Upper lobe of right lung (tissue), 1 donor: ENCODE measurements at places on chromosomes 7 and 10. TPM values are rescaled to one million over a fixed set of nuclear protein-coding genes. Genes with fewer than 3 reads are reported as not detected.

NUTM2E gene
- total RNA-seq = not detected

UBTD1 gene
- total RNA-seq = 37.5 TPM

ADIRF gene
- total RNA-seq = 155 TPM

NODAL gene
- not detected for total RNA-seq

DNA sequence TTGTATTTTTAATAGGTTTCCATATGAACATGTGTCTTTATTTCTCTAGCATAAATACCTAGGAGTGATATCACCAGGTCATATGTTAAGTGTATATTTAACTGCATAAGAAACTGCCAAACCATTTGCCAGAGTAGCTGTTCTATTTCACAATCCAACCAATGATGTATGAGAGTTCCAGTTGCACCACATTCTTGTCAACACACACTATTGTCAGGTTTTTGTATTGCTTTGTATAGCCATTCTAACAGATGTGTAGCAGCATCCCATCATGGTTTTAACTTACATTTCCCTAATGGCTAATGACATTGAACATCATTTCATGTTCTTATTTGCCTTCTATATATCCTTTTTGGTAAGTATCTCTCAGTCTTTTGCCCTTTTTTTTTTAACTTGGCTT is 4.1 kb downstream of the CUZD1 start:
- no peak for DNase-seq

DNA sequence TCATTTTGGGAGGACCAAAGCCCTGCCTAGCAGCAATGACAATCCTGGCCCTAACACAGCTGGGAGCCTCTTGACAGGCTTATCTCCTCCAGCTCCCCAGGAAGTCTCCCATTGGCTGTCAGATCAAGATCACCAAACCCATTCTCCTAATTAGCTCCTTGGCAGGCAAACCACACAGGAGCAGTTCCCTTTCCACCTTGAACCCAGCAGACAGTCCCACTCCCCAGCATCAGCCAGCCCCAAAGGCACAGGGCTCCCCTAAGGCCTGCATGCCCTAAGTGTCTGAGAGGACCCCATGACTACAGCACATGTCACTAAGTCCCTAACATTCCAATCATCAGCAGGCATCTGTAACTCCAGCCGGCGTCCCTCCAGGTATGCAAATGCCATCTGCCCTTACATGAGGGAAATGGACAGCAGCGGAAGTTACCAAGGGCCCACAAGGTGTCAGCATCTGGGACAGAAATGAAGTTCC is 348.5 kb downstream of the KCNMA1 start:
- no peak for DNase-seq

GRCh38 chr7:38506756-38507155 is 124.4 kb downstream of the AMPH start:
- no peak for DNase-seq

GRCh38 chr10:129135624-129136023 is 331.4 kb upstream of the MGMT start:
- no peak for DNase-seq

DNA sequence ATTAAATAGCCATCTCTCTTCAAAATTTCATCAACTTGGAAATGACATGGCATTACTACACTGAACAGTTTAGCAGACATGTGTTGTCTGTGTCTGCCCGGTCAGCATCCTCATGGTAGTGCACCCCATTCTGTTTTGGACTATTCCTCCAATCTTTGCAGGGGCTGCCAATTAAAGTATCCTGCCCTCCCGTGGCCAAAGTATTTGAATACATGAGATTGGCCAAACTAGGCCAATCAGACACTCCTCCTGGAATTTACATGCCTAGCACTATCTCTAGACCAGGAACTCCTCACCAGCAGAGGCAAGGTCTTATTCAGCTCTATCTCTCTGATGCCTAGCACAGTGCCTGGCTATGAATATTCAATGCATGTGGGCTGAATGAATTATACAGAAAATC is 4.4 kb downstream of the SHTN1 start:
- DNase-seq = no peak

DNA sequence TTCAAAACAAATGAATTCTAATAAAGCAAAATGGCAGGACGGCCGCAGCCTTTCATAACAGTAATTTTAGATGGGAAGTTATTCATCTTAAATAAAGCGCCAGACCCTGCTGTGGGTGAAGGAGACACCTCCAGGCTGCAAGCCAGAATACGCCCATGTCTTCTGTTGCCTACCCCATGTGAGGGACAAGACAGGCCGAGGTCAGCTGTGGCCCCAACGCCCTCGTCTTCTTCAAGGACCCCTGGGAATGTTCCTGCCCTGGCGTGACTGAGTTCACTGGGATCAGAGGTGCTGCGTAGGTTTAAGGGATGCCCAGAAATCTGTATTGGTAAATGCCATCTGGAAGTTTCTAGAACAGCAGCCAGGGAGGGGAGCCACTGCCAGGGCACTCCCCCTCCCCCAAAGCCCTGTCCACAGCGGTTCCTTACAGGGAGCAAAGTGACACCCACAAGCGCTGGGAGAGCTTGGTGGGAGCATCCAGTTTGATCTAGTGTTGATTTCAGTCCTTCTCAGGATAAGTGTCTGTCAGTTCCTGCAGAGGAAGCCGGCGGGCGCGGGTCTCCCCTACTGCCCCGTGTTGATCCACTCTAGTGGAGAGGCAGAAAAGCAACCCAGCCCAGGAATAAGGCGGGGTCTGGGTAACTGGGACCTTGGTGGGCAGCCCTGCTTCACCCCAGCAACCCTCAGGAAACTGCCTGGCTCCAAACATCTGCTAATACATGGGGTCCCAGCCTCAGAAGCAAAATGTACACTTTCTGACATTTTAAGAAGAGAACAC is 20.6 kb downstream of the PAPOLB start:
- DNase-seq = peak; percentile 59
